Stimulated activated CD4-positive, alpha-beta T cell treated with anti-CD3 and anti-CD28 coated beads, Interleukin-1b, Interleukin-23, amount 100 ng/mL, for 1 hour (primary cell): ENCODE measurements at places on chromosomes 11 and 22.

DNA sequence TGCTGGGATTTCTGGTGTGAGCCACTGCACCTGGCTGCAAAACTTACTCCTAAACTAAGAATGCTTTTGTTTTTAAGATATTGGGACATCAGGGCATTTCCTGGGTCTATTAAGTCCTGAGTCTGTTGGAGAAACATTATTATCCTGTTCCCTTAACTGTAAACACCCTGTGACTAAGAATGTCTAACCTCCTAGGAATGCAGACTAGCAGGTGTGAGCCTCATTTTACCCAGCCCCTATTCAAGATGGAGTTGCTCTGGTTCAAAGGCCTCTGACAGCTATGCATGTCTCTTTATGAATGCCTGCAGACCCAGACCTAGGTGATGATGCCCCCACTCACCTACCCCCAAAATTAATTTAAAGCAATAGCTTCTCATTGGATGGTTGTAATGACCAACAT lies 46.2 kb downstream of the DEPDC5 start:
- no peak for DNase-seq

DNA sequence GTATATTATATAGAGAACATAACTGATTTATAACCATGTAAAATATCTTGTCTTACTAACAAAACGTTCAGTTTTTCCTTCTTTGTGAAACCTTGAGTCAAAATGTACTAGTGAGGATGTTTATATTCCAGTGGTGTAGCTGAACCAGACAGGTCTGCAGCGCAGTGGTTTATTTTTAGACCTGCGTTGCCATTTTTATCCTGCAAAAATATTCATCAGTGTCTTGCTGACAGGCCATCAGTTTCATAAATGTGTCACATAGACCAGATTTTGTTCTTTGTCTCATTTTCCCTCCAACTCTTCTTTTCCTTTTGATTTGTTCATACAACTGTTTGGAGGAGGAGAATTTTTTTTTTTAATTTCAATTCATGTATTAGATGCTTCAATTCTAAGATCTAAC lies 43.1 kb downstream of the HSD17B12 start:
- no peak for DNase-seq

GRCh38 chr11:70478166-70478890 lies 80.0 kb downstream of the CTTN start:
- no peak for DNase-seq

- no peak for DNase-seq
These were observed 1.5 kb downstream of the YPEL4 start for GRCh38 chr11:57647960-57648800.

DNA sequence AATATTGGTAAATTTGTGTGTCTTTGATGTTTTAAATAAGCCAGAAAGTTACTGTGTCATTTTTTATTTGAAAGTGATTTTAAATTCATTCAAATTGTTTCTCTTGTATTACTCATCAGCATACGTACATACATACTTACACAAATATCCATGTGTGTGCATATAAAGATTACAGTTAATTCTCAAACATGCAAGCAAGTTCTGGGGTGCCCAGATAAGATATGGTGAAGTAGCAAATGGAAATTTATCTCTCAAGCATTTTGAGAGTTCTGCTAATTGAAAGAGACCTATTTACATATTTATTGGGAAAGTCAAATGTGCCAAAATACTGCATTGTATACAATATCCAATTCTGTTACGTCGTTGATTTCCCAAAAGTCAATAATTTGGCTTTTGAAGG lies 1024.0 kb upstream of the CNTN5 start:
- DNase-seq, result no peak

- DNase-seq, result no peak
These were observed 886 bp upstream of the NIPSNAP1 start for GRCh38 chr22:29581799-29582198.

DNA sequence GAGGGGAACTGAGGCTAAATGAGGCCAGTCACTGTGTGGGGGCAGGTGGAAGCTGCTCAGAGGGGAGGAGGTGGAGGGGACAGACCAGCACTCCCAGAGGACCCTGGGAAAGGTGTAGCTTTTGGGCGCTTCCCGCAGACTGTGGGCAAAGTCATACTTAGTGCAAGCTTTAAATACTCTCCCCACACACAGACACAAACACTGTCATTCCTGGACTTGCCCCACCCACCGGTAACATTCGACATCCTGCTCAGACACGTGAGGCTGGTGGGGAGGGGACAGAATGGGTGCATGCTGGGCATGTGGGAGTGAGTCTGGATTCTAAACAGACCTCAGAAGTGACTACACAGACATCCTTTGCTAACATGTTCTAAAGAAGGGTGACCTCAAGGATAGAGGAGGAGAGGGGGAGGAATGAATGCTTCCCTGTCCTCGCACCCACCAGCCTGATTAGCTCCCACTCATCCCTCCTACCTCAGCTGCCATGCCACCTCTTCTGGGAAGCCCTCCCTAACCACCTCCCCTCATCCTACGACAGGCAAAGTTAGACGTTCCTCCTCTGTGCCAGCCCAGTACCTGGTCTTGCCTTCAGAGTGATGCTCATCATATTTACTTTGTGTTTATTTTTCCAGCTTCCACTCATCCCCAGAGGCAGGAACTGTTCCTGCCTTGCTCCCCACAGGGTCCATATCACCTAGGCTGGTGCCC lies 22.2 kb downstream of the TSKU start:
- no peak for DNase-seq

GRCh38 chr11:100753571-100753970 lies 66.5 kb downstream of the ARHGAP42 start:
- DNase-seq, result no peak

DNA sequence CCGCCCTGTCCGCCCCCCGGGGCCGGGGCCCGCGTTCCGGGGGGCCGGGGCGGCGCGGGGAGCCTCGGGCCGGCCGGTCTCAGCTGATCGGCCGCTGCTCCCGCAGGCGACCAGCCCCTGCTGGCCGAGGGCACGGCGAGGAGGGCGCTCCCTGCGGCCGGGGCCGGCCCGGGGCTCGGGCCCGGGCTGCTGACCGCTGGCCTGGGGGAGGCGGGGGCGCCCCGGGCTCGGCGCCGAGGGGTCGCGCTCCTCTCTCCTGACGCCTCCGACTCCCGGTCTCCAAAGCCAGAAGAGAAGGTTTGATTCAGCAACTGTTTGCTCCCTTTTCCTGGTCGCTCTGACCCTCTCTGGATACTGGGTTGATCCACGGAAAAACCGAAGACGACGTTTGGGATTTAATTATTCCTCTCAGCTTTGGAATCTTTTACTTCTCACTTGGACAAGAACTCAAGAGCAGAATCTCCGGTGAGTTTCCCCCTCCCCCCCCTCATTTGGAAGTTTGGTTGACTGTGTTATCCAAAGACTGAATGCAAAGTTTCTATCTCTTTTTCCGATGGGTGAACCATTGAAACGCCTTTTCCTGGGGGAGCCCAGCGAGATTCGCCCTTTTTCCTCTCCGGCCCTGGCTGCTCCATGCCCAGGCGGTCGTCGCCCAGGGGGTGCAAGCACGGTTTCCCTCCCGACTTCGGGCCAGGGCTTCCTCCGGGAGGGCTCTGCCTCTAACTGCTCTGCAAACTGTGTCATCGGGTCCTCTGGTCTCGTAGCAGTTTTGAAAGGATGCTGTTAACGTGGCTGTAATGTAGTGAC lies 725 bp downstream of the KDM2A start:
- no peak for DNase-seq

DNA sequence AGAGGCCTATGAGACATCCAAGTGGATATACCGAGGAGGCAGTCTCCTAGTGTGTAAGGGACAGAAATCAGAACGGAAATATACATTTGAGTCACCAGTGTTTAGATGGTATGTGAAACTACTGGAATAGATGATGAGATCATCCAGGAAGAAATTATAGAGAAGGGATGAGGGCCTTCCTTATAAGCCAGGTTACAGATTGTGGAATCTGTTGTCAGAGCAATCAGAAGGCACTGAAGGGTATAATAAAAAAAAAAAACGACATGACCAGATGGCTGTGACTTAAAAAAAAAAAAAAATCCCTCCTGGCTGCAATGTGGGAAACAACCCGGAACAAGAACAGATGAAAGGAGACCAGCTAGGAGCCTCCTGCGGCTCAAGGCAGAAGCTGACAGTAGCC lies 2.7 kb downstream of the MAJIN start:
- DNase-seq, result no peak

DNA sequence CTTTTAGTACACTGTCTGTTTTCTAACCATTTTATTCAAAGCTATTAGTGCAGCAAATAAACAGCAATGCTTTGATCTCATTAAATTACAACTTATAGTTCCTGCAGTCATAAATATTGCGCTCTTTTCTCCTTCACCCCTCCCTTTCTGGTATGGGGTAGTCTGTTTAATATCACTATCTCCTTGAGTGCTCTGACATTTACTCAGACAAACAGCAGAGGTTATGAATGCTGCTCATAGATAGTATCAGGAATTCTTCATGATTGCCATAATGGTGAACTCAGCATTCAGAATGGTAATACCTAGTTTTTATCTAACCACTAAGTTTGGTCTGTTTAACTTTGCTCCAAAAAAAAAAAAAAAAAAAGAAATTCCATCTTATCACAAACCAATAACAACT lies 87.4 kb downstream of the EIF3M start:
- no peak for DNase-seq

DNA sequence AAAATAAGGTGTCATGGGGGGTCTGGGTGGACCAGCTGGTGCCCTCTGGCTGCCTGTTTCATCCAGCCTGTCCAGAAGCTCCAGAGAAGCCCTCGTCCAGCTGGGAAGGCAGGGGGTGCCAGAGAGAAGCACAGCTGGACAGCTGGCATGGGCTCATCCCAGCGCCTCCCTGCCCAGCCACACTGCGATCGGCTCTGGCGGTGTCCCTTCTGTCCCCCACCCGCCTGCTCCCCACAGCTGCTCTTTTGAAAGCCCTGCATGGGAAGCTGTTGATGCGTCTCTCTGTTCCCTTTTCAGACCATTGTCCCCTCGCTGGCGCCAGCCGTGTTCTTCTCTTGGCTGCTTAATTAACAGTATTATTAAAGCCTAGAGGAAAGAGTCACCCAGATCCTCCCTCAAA lies 86.5 kb downstream of the MN1 start:
- DNase-seq, result no peak

GRCh38 chr22:39220890-39221850 lies 23.6 kb downstream of the PDGFB start:
- DNase-seq, result no peak

GRCh38 chr11:113189909-113190667 lies 124.3 kb upstream of the TTC12 start:
- no peak for DNase-seq

DNA sequence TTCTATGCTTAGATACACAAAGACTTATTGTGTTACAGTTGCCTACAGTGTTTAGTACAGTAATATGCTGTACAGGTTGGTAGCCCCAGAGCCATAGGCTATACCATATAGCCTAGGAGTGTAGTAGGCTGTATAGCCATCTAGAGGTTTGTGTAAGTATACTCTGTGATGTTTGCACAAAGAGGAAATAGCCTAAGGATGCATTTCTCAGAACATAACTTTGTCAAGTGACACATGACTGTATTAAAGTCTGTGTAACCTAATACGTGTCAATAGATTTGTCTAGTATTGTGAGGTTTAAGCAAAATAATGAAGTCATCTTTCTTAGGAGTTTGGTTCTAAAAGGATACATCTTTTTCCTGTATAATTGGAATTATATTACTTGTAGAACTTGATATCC lies 5.5 kb downstream of the ZC3H12C start:
- DNase-seq, result no peak

DNA sequence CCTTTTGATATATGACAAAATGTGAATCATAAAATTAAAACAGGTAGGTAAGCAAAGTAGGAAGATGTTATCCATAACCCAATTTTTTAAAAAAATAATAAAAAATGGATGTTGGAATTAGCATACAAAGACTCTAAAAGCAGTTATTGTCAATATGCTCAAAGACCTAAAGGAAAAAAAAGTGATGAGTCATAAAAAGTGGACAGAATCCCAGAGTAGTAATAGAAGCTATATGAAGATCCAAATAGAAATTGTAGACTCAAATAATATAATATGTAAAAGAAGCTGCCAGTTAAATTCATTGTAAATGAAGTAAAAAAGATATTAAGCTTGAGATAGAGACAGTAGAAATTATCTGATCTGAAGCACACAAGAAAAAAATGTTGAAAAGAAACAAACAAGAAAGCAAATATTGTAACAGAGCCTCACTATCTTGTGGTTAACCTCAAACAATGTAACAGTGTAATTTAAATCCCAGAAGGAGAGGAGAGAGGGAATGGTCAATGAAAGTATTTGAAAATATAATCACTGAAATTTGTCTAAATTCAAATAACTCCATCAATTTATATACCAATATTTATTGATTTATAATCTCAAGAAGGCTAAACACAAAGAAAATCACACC lies 773.4 kb upstream of the RAG2 start:
- DNase-seq, result no peak

DNA sequence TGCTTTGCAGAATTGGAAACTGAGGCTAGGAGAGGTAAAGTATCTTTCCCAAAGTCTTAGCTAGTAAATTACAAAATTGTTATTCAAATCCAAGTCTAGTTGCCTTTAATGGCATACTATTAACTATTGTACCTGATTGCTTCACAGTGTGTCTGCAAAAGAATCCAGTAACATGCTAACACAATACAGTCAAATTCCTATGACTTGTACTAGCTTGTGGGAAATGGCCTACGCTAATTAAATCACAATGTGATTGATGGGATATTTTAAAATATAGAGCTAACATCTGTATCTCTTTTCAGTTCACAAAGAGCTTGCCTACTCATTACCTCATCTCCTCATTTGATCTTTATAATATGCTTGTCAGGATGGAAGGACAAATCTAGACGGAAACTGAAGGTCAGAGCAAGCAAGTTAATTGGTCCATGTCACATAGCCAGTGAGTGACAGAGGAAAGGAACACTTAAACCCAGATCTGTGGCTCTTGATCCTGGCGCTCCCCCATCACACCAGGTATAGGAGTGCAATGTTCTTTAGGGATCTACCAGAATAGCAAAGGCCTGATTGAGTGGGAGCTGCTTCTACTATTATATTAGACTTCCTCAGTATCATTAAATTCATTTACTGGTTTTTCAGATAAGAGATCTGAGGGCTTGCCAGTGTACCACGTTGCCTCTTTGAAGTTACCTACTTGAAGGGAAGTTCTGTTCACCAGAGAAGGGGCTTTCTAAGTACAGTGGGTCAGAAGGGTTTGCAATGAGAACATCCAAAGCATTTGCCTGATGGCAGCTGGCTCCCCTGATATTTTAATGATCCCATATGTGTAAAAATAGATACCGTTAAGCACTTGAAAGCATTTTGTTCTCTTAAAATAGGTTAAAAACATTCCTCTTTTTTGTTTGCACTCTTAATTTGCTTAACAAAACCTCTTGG lies 213.6 kb upstream of the SESN3 start:
- no peak for DNase-seq

GRCh38 chr11:60455531-60456042 lies at the start of gene MS4A1:
TSS of gene MS4A1 (plus strand) at chr11:60455847. CDS start at chr11:60462375, 6,528 bp downstream.
- DNase-seq, result no peak

- no peak for DNase-seq
These were observed 10.9 kb downstream of the SSH3 start for GRCh38 chr11:67314218-67314617.

DNA sequence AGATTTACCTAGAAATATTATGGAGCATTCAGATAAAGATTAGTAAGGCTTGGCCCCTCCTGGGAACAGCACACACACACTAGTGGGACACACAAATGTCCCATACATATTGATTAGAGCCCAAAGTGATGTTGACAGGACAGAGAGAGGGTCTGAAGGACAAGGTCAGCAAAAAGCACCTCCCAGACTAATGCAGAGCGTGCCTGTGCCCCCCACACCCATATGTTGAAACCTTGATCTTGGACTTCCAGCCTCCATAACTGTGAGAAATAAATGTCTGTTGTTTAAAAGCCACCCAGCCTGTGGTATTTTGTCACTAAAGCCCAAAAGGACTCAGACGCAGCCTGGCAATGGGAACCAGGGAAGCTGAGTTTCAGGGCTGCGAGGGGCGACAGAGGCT lies 27.6 kb downstream of the LRFN4 start:
- DNase-seq, result no peak
